ENCODE measurements at places on chromosomes 5 and 9.

- no peak for DNase-seq
Observed at GRCh38 chr5:126309860-126310259, 113.3 kb upstream of the GRAMD2B start.

GRCh38 chr9:132820169-132820944 is 57.7 kb downstream of the AK8 start:
- DNase-seq = no peak

DNA sequence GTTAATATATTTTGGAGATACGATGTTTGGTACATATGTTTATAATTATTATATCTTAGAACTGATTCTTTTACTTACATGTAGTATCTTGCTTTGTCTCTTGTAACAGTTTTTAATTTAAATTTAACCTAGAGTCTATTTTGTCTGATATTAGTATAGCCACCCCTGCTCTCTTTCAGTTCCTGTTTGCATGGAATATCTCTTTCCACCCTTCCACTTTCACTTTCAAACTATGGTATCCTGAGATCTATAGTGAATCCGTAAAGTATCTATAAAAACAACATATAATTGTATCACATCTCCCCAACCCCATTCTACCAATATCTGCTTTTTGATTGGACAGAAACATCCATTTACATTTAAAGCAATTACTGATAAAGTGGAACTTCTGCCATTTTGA is 7.2 kb downstream of the IRGM start:
- no peak for DNase-seq

DNA sequence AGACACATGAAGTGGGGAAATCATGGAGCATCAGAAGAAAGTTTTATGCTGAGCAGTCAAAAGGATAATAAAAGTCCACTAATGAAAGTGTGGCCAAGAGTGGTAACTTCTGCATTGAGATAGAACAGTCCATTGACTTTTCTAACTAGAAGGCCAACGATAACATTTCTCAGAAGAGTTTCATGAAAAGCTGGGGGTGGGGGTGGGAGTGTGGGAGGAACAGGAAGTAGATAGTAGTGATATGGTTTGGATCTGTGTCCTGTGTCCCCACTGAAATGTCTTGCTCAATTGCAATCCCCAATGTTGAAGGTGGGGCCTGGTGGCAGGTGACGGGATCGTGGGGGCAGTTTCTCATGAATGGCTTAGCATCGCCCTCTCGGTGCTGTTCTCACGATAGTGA is 36.2 kb upstream of the SNAPC3 start:
- no peak for DNase-seq

Measured in left ventricle myocardium inferior (tissue), 1 donor.